ENCODE measurements at places on chromosomes 7 and 10.
A peak's percentile ranks its signal among the peaks of the same experiment; 100 is the strongest.

DNA sequence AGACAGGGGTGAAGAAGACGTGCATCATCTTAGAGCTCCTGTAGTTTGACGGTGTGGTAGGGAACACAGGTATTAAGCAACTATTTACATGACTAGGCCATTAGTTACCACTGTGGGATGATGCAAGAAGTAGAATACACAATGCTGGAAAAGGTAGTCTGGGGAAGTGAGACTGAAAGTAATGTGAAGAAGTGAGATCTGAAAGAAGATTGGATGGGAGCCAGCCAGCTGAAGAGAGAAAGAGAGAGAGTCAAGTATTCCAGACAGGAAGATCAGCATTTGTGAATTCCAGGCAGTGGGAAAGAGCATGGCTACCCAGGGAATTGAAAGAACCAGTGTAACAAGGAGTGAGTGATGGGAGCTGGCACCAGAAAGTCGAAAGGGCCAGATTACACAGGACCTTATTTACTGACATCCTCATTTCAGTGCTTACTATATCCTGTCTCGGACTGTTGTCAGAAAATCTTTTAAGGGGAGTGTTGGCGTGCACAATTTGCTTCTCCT, 4.0 kb upstream of the CFAP58 start:
- no peak for DNase-seq

- DNase-seq = no peak
Measured at GRCh38 chr7:116543664-116544063, 18.8 kb downstream of the CAV1 start.

DNA sequence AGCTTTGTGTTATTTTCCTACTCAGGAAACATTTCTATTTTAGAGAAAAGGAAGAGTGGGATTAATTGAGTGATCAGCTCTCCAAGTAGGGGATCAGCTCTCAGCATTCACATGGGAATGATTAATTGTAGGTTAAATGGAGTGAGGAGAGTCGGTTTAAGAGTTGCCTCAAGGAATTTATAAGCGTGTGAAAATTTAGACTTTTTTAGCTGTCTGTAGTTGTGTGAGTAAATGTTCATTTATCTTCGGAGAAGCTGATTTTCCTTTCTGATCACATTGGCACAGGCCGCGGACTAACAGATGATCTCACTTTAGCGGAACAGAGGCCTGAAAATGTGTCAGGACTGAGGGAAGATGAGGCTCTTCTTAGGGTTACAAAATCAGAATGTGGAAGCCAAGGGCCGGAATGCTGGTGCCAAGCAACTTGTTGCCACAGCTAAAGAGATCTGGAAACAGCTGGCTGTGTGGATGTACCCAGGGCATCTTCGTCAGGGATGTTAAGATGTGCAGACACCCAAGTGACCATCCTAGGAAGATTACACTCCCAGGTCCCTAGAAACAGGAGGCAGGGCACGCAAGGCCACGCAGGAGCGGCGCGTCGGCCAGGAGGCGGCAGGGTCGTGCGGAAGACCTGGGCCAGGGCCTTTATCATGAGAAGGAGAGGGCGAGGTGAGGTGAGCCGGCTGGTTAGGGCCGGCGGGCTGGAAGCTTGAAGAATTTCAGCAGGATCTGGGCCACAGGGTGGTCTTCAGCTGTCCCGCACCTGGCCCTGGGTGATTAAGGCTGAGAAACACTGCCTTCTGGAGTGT, 35.1 kb upstream of the TTYH3 start:
- DNase-seq = no peak

DNA sequence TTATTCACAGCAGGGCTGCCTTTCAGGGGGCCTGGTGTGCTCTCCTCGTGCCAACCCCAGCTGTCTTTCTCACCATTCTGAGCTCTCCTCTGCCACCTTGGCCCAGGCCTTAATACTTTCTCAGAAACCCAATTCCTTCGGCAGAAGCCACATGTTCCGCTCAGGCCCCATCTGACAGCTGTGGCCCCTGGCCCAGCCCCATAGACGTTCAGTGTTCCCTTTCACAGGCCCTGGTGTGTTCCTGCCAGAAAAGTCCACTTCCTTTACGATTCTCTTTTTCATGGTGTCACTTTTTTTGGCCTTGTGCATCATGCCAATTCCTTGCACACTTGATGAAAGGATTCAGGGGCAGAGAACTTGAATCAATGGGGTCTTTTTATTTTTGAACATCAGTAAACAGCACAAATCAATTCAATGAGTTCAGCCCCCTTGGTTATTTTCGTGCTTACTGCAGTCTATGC, 15.9 kb upstream of the GPNMB start:
- no peak for DNase-seq

DNA sequence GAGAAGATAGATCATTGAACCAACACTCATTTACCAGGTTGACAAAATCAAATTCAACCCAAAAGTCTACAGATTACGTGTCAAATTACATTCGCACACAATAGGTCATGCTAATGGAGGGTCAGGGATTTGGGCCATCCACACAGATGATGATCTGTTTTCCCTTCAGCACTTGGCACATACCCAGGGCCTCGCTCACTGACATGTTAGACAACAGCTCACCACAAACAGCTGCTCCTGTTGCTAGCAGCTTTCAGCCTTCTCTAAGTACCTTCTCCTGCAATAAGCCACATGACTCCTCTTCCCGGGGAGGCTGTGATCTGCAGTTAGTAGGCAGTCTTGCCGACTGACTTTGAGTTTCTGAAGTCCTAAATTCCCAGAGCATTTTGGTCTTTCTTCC, 18.4 kb downstream of the NKX2-3 start:
- DNase-seq = no peak

GRCh38 chr7:69256634-69257081, 341.6 kb upstream of the AUTS2 start:
- peak; percentile 18 for DNase-seq

DNA sequence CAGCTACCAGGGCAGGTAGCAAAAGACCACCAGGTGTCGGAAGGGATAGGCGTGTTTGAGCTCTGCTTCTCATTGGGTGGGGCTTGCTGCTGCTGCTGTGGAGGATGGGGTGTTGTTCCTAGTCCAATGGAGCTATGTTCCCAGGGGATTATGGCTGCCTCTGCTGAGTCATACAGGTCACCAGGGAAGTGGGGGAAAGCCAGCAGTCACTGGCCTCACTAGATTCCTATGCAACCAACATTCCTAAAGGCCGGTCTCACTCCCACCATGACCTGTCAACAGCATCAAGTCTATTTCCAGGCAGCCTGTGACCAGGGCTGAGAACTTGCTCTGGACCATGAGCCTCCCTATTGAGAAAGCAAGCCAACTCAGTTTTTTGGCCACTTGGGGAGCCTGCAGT, 1160.8 kb downstream of the REEP3 start:
- DNase-seq = no peak

GRCh38 chr10:70982443-70982842, 94.1 kb upstream of the PCBD1 start:
- DNase-seq = no peak

DNA sequence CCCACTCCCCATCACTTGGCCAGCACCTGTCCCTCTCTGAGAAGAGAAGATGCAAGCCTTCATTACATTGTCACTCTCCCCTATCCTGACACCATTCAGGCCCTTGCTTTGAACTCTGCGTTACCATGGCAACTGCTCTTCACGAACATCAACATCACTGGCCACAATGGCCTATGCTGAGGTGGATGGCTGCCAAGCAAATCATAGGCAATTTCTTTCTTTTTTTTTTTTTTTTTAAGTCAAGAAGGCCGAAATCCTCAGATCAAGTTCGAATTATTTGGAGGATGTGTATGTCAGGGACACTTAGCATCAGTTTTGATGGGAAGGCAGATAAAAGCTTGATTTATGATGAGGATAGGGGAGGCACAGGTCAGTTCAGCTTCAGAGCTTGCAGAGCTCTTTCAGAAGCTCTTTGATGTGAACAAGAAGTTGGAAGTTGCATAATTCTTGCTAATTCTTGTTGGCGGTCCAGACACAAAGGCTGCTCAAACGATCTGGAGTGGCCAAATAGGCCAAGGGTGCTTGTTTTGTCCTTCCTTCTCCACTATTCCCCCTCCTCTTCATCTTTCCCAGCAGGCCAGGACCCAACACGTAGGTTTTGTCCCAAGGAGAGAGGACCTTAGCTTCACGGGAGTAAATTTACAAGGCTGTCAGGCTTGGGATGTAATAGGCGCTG, 179.9 kb upstream of the NPVF start:
- DNase-seq = no peak

DNA sequence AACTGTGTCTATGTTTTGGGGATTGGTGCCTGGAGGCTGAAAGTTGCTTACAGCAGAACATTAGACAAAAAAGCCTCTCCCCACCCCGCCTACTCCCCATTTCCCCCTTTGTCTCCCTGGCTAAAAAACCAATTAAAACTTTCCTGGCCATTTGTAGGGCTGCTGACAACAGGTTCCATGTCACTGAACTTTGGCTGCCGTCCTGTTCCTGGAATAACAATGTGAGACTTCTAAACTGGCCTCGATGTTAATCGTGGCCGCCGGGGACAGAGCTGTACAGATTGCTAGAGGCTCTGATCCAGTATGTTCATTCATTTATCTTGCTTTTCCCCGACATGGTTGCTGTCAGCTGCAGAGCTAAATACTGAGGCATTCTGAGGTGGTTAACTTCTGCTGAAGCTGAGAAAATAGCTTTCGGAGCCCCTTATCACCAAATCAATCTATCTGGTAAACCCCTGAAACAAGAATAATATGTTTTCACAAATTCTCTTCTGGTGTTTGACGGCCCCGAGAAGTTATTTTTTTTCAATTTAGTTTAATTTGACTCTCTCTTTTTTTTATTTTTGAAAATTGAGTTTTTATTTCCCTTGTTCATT, 271.6 kb downstream of the GFRA1 start:
- no peak for DNase-seq

GRCh38 chr7:18689551-18689950, 194.0 kb downstream of the HDAC9 start:
- DNase-seq = no peak

- no peak for DNase-seq
Measured at GRCh38 chr7:100166970-100167911, 1.2 kb downstream of the GAL3ST4 start.

DNA sequence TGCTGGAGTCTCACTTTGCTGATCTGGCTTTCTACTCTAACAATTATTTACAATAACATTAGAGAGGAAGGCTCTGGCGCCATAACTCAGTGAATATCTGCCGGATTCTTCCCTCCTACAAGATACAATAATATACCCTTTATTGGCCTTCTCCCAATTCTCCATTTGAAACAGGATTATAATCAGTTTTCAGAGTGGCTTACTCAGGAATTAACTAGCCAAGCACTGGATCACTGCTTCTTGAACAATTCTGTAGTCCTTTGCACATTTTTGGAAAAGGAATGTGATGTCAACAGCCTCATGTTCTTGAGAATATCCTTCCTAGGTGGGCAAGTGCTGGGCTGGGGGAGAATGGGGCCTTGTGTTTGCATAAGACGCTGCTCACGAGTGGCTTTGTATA, 125.9 kb downstream of the HIPK2 start:
- no peak for DNase-seq

DNA sequence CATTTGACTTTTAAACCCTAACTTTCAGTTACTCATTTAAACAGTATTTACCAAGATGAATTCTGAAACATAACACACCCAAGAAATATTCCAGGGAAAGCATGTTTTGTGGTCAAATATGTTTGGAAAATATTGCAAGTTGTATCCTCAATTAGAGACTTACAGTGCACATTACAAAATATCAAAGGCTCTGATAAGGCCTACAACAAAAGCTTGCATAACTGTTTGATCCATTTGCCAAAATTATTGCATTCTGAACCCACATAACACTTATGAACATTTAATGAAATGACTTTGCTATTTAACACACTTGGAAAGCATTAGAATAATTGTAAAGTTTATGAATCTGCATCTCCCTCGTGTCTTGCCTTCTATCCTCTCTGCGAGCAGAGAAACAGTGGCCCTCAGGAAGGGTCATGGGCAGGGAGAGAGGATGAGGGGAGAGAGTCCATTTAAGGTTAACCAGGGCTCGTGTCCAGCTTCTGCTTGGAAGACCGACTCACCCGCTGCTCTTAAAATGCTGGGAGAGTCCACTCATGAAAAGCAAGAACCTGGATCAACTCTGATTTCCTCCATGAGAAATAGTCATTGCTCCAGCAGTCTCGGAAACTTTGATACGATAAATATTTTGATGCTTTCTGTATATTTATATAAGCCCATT, 408.2 kb upstream of the ZMIZ1 start:
- no peak for DNase-seq

GRCh38 chr7:151415375-151416105, 5.7 kb upstream of the WDR86 start:
- no peak for DNase-seq

- no peak for DNase-seq
Measured at GRCh38 chr7:105734233-105734632, 142.2 kb downstream of the ATXN7L1 start.

DNA sequence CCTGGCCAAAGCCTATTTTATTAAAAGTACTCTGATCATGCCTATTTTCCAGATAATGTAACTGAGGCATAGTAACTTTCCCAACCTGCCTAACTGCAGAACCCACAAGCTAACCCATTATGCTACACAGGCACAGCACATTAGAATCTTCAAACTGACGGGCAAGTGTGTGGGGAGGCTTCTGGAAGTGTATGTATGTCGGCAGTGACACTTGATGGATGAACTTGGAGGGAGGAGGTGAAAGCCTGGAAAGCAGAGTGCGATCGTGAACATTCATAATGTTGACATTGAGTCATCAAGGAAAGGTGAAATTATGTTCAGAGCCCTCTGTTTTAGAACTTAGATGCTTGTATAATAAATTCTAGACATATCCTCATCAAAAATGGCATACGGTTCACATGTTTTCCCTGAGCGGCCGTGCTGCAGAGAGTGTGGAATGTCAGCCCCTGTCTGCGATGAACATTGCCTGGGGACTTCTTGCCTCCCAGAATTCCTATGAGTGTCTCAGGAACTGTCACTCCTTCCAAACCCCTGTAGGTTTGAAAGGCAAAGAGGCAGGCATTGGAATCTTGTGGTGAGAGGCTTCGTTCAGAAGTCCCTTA, 102.4 kb downstream of the SLIT1 start:
- DNase-seq = no peak

- no peak for DNase-seq
Measured at GRCh38 chr10:3538291-3538655, 246.7 kb downstream of the KLF6 start.

DNA sequence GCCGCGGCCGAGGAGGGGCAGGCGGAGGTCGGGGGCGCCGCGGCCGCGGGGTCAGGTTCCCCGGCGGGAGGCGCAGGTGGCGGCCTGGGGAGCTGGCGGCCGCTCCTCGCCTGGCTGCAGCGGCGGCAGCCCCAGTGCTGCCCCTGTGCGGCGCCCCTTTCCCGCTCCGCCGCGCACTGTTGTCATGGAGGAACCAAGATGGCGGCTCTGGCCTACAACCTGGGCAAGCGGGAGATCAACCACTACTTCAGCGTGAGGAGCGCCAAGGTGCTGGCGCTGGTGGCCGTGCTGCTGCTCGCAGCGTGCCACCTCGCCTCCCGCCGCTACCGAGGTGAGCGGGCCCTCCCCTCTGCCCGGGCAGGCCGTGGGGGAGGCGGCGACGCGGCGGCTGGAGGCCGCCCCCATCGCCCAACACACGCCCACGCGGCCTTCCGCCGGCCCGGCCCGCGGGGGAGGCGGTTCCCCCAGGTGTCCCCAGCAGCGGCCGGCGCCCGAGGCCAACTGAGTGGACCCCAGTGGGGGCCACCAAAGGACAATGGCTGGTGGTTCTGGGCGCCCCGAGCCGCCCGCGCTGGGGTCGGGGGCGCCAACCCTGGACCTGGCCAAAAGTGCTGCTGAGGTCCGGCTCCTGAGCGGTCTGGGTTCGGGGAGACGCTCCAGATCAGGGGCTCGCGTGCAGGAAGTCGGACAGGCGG, 425 bp downstream of the CASD1 start:
- peak; percentile 71 for DNase-seq

- DNase-seq = no peak
Measured at GRCh38 chr10:30722956-30723620, 93.5 kb upstream of the LYZL2 start.

- no peak for DNase-seq
Measured at GRCh38 chr7:20696002-20696605, 80.6 kb downstream of the ABCB5 start.
